Posterior vena cava (tissue), 2 donors: ENCODE measurements at places on chromosomes 12 and 14. TPM values are rescaled to one million over a fixed set of nuclear protein-coding genes. Genes with fewer than 3 reads are reported as not detected.
A peak's percentile ranks its signal among the peaks of the same experiment; 100 is the strongest.

GRCh38 chr12:104575442-104576186, 118.9 kb downstream of the CHST11 start:
- DNase-seq: no peak

- no peak for DNase-seq
Measured at GRCh38 chr12:89421092-89421835, 69.0 kb upstream of the DUSP6 start.

DNA sequence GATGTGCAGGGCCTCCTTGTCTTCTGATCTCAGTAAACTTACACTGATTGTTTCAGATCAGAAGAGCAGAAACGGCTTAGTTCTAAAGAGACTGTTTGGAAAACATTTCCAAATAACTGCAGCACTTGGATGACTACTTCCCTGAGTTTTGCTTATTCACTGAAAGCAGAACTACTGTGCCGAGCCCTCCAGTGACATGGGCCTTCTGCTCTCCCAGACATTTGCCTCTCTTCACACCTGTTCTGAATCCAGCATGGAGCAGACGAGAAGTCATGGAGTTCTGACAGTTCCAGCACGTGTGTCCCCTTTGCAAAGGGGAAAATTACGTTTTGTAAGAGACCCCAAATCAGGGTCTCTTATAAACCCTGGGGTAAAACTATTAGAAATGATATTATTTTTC, 31.4 kb downstream of the ETNK1 start:
- no peak for DNase-seq

DNA sequence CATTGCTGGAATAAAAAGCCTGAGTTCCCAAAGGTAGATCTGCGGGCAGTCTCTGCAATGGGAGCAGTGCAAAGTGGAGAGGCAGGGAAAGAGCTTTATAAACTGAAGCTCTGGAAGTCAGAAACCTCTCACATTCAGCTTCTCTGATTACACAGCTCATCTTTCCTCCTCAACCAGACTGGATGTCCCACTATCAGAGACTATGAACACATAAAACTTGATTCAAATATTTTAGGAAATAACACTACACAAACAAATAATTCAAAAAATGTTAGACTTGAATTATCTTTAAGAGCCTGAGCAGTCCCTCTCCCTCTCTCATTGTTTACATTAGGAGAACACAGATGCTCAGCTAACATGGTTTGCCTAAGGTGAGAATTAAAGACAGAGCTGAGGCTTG, 72.9 kb downstream of the DENND5B start:
- DNase-seq: no peak

Gene SMCO2
- not detected for total RNA-seq

DNA sequence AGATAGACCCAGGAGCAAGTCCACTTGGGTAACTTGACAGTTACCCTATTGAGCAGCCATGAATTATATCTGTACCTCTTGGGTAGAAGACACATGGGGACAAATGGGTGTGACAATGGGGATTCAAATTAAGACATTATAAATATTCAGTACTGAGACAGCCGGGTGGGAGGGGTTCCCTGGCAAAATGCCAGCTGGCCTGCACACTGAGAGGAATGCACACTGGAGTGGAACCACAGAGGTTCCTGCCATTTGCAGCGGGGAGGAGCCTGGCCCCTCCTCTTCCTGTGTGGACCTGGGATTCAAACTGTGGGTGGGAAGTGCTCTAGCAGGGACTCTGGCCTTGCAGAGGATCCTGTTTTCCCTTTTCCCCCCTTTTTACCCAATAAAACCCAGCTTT, 118.7 kb upstream of the CDKN3 start:
- DNase-seq: no peak

Gene ADAM21
- total RNA-seq: not detected

DNA sequence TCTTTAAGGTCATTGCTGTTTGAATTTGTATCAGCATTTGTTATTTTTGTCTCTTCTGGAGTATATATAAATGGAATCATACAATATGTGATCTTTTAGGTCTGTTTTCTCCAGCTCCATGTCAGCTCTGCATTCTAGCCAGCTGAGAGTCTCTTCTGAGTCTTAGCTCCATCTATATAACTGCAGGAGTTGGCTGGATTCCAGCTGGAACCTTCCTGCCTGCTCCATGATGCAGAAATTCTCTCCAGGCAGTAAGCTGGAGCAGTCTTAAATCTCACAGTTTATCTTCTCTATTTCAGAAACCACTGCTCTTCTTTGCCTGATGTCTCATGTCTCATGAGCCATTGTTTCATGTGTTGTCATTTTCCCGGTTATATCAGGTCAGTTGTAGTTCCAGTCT, 827.6 kb downstream of the NRXN3 start:
- no peak for DNase-seq

Gene HOXC12
- total RNA-seq: not detected

GRCh38 chr12:84542289-84542688, 370.3 kb downstream of the SLC6A15 start:
- no peak for DNase-seq

Gene FAM161B
- total RNA-seq: 4.5 TPM

DNA sequence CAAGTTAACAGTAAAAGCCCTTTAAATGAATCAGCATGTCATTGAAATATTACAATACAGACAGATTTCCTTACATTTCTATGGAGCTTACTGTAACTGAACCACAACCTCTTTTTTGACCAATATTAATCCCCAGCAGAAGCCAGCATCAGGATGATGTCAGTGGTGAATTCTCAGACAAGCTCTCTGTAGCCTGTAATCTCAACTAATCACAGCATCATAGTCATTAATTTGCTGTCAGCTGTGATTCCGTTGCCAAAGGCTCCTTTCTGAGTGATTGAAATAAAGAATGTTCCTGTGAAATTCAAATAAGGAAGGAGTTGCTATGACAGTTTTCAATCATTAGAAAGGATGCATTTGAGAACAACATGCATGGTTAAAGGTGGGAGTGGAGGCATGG, 323.1 kb downstream of the PDZRN4 start:
- DNase-seq: no peak

DNA sequence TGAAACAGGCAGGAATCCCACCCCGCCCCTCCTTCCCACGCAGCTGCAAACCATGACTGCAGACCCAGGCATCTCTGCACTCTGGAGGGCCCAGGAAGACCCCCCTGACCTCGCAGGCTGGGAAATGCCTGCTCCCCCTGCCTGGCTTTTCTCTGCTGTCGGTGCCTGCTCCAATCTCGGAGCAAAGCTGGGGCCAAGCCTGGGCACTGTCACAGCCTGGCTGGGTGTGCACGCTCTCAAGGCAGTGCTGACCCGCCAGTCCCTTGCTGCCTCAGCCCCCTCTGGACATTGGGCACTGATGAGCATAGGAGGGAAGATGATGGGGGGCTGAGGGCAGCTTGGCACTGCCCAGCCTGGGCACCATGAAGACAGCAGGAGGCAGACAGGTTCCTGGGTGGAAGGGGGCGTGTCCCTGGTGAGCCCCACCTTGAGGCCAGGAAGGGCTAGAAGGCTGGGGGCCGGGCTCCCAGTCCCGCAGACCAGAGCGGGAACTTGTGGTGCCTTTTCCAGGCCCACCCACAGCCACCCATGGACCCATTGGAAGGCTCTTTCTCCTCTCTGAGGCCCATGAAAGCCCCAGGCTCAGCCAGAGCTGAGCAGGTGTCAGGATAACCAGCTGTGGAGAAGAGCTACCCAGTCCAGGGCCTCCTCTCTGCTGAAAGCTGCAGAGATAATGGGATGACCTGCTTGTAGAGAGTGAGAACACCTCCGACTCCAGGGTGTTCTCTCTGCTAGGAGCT, 10.7 kb upstream of the ZNF605 start:
- DNase-seq: no peak

GRCh38 chr12:13085968-13086686, 17.3 kb downstream of the GSG1 start:
- DNase-seq: no peak

Gene PIK3C2G
- total RNA-seq: 0.10 TPM

DNA sequence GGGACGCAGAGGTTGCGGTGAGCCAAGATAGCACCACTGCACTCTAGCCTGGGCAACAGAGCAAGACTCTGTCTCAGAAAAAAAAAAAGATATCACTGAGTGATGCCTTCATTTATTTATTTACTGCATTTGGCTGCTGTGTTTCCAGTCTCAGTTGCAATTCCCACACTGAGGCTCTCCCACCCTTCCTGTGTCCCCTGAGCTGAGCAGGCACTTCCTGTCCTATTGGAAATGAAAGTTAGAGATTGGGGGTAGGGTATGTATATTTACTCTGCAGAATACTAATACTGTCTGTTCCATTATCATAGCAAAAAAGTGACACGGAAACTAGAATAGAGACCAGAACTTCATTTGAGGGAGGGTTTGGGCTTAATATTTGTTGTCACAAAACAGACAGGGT, 1.6 kb upstream of the RBMS2 start:
- no peak for DNase-seq

DNA sequence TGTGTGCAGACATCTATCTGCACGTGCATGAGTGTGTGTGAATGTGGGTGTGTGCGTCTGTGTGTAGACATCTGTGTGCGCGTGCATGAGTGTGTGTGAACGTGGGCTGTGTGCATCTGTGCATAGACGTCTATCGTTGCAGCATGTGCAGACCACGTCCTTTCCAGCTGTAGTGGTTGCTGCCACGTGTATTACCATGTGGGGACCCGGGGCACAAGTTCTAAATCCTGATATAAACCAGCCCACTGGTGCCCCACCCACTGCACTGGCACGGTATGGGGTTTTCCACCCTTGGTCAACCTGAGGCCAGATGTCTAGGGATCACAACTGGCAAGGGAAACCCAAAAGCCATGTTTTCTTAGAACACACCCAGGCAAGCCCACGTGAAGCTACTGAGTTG, 197.0 kb downstream of the ANO2 start:
- no peak for DNase-seq

DNA sequence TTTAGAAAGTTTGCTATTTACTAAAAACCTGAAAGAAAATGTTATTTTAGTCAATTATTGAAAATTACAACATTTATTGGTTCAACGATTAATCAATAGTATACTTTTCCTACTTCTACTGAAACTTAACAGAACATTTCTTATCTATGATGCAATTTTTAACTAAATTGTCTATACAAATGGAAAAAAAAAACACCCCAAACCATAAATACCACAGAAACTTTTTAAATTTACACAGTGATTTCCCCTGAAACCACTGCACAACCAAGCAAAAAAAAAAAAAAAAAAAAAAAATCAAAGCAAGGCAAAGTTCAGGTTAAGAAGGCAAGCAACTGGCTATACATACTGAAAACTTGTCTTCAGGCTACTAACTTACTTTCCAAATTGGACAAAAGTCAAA, 71.9 kb upstream of the POC1B start:
- DNase-seq: no peak

Gene GPR135
- 8.1 TPM for total RNA-seq

Gene SLC25A21
- 1.2 TPM for total RNA-seq

DNA sequence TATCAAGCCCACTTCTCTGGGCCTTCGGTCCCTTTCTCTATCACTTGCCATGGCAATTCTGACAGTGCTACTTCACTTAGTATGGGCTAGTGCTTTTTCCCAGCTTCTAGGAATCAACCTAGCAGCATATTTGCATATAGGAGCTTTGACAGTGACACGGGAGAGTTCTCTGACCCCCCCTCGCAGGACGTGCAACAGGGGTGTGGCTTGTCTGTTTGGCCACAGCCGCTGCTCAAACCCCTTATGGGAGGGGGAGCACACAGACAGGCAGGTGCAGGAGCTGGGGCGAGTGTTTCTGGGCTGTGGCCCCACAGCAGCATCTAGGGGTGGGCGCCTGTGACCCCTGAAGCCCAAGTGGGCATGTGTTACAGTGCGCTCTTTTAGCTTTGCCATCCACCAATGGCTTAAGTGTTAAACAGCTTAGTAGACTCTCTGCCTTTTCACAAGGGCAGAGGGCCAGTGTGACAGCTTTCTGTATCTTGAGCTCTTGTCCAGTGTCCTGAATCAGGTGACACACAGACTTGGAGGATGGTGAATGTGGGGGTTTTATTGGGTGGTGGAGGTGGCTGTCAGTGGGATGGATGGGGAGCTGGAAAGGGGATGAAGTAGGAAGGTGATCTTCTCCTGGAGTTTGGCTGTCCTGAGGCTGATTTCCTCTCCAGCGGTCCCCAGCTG, 229.3 kb downstream of the PCNX1 start:
- DNase-seq: no peak

Gene P2RX2
- not detected for total RNA-seq

DNA sequence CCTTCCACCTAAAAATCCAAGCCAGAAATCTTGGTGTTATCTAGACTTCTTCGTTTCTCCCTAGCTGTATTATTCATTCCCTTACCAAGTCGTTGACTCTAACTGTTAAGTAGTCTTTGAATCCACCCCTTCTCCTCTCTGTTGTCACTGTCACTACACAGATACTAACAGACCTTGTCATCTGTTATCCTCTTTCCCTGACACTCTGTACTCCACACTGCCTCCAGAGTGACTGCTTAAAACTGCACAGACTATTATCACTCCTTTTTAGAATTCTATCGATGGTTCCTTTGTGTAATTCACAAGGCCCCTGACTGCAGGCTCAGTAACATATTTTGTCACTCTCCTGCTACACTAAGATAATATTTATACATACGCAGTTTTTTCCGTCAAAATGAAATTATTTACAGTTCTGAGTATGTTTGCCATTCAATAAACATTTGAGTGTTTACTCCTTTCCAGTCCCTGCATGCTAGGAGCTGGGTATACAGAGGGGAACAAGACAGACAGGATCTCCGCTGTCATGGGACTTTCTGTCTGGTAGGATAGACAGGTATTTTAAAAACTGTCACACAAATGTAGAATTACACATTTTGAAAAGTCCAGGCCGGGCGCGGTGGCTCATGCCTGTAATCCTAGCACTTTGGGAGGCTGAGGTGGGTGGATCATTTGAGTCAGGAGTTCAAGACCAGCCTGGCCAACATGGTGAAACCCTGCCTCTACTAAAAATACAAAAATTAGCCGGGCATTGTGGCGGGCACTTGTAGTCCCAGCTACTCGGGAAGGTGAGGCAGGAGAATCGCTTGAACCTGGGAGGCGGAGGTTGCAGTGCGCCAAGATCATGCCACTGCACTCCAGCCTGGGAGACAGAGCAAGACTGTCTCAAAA, 3.8 kb downstream of the MARS1 start:
- peak; percentile 18 for DNase-seq

- no peak for DNase-seq
Measured at GRCh38 chr12:774051-774614, 21.8 kb downstream of the WNK1 start.

GRCh38 chr12:3168223-3169221, 91.3 kb downstream of the TSPAN9 start:
- DNase-seq: no peak

DNA sequence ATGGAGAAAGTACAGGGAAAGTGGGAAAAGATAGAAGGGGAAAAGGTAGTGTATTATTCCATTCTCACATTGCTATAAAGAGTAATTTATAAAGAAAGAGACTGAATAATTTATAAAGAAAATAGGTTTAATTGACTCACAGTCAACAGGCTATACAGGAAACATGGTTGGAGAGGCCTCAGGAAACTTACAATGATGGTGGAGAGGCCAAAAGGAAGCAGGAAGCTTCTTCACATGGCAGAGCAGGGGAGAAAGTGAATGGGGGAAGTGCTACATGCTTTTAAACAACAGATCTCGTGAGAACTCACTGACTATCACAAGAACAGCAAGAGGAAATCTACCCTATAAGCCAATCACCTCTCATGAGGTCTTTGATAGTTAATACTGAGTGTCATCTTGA, 725.0 kb upstream of the FLRT2 start:
- no peak for DNase-seq
